B cell (primary cell): ENCODE measurements at places on chromosomes 13 and 19. TPM values are rescaled to one million over a fixed set of nuclear protein-coding genes. Genes with fewer than 3 reads are reported as not detected.

Gene FSD1
- 2.8 and 3.4 TPM in 2 replicates for total RNA-seq

Gene ADAMTSL5
- not detected in 2 replicates for total RNA-seq

Gene COX7A1
- not detected in 2 replicates for total RNA-seq

Gene CUL4A
- 79.8 and 80.4 TPM in 2 replicates for total RNA-seq

Gene LRRC25
- total RNA-seq: 2.4 and 2.8 TPM in 2 replicates

Gene GTPBP3
- 44.3 and 44.9 TPM in 2 replicates for total RNA-seq

Gene ZNF444
- total RNA-seq: 32.0 and 37.7 TPM in 2 replicates

Gene PKN1
- total RNA-seq: 170 and 171 TPM in 2 replicates

Gene POU2F2
- total RNA-seq: 145 and 152 TPM in 2 replicates

Gene ATP1A3
- 3.4 and 3.8 TPM in 2 replicates for total RNA-seq

Gene EDNRB
- not detected in 2 replicates for total RNA-seq

Gene GARIN5B
- total RNA-seq: not detected in 2 replicates

Gene MAST1
- 0.39 and 1.2 TPM in 2 replicates for total RNA-seq

Gene LILRB1
- total RNA-seq: 136 and 138 TPM in 2 replicates

Gene ZNF132
- 14.7 and 15.2 TPM in 2 replicates for total RNA-seq

Gene ZNF600
- 41.7 and 51.6 TPM in 2 replicates for total RNA-seq

Gene MADCAM1
- total RNA-seq: 1.9 and 2.5 TPM in 2 replicates

Gene ZNF585A
- total RNA-seq: 20.0 and 22.0 TPM in 2 replicates

Gene ZNF823
- 4.2 and 5.1 TPM in 2 replicates for total RNA-seq

Gene METTL21C
- total RNA-seq: not detected in 2 replicates

Gene MBD3L2
- total RNA-seq: not detected in 2 replicates

Gene ZNF776
- 47.5 and 51.6 TPM in 2 replicates for total RNA-seq

Gene TNFSF13B
- total RNA-seq: 4.5 and 4.7 TPM in 2 replicates

Gene MRPL4
- 39.8 and 40.1 TPM in 2 replicates for total RNA-seq

Gene PRR36
- not detected in 2 replicates for total RNA-seq

Gene ADAMTS10
- 0.39 and 0.59 TPM in 2 replicates for total RNA-seq

Gene TRPM4
- total RNA-seq: not detected in 2 replicates

Gene LRCH1
- total RNA-seq: 50.3 and 51.9 TPM in 2 replicates

Gene PPM1N
- total RNA-seq: 2.6 and 2.7 TPM in 2 replicates

Gene PTH2
- not detected in 2 replicates for total RNA-seq

Gene IFNL1
- total RNA-seq: not detected in 2 replicates

Gene PODNL1
- not detected in 2 replicates for total RNA-seq

Gene ZNF700
- 34.9 and 40.5 TPM in 2 replicates for total RNA-seq

Gene ZNF865
- total RNA-seq: 22.7 TPM in 2 replicates

Gene SUGT1
- total RNA-seq: 38.2 and 38.4 TPM in 2 replicates

Gene C1QTNF9B
- not detected in 2 replicates for total RNA-seq

Gene ZNF729
- total RNA-seq: not detected in 2 replicates

Gene TJP3
- 2.0 and 2.9 TPM in 2 replicates for total RNA-seq

Gene KASH5
- 0.74 and 1.4 TPM in 2 replicates for total RNA-seq

Gene ZNF576
- total RNA-seq: 17.3 and 23.2 TPM in 2 replicates

Gene MED16
- total RNA-seq: 85.0 and 88.6 TPM in 2 replicates

Gene CEACAM16
- total RNA-seq: not detected in 2 replicates
